ENCODE measurements at places on chromosomes 6 and 20.
A peak's percentile ranks its signal among the peaks of the same experiment; 100 is the strongest.

GRCh38 chr20:19141998-19142397, 70.4 kb upstream of the SLC24A3 start:
- no peak for DNase-seq

DNA sequence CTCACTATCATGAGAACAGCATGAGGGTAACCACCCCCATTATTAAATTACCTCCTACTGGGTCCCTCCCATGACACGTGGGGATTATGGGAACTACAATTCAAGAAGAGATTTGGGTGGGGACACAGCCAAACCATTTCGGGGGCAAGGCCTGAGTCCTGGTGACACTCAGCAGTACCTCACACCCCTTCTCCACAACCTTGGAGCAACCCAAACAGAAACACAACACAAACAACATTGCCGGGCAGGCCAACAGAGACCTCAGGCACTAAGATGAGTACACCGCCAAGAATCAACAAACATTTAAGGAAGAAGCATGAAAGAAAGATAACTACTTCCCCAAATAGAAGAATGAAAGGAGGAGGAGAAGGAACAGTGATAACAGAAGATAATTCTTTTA, 16.9 kb downstream of the MOCS1 start:
- DNase-seq = no peak

- DNase-seq = no peak
Measured at GRCh38 chr6:135813401-135813800, 38.1 kb upstream of the PDE7B start.

DNA sequence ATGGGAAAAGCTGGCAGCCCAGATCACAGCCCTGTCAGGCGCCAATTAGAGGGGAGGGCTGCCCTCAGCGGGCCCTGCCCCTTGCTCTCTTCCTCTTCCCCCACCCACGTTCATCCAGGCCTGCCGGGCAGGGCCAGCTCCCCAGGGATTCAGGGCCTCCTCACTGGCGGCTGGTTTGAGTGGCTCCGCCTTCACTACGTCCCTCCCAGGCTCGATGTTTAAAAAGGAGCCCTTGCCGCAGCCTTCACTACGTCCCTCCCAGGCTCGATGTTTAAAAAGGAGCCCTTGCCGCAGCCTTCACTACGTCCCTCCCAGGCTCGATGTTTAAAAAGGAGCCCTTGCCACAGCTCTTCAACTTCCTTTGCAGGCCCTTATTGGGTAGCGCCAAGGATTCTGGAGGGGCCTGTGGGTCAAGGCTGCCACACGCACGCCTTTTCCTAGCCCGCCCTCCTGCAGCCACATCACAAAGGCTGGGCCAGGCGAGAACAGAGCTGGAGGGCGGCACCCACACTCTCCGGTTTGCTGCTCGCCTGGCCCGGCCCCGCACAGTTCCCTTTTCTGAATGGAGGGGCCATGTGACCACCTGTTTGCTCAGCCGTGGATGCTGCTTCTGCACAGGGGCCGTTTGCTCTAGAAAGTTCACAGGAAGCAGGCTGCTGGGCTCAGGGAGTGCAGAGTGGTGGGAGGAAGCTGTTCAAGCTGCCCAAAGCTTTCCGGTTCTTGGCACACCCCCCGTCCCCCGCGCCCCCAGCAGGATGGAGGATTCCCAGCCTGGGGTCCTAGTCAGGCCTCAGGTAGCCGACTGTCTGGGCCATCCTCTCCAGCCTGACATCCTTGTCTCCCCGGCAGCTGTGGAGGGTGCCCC, 1.6 kb downstream of the SLC17A9 start:
- peak; percentile 82 for DNase-seq

DNA sequence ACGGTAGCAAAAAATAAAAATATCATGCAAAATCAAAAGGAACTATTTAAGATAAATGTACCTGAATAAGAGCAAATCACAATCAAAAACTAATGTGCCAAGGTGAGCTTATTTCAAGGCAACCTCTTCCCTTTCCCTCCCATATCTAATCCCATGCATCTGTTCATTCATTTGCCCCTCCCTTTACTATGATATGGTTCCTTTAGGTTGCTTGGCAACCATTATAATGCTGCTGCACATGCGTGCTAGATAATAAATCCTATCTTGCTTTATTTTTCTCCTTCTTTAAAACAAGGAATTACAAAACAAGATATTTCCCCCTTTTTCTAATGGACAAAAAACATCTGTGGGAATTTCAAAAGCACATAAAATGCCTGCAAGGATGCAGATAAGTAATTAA, 318.2 kb upstream of the POU3F2 start:
- no peak for DNase-seq

DNA sequence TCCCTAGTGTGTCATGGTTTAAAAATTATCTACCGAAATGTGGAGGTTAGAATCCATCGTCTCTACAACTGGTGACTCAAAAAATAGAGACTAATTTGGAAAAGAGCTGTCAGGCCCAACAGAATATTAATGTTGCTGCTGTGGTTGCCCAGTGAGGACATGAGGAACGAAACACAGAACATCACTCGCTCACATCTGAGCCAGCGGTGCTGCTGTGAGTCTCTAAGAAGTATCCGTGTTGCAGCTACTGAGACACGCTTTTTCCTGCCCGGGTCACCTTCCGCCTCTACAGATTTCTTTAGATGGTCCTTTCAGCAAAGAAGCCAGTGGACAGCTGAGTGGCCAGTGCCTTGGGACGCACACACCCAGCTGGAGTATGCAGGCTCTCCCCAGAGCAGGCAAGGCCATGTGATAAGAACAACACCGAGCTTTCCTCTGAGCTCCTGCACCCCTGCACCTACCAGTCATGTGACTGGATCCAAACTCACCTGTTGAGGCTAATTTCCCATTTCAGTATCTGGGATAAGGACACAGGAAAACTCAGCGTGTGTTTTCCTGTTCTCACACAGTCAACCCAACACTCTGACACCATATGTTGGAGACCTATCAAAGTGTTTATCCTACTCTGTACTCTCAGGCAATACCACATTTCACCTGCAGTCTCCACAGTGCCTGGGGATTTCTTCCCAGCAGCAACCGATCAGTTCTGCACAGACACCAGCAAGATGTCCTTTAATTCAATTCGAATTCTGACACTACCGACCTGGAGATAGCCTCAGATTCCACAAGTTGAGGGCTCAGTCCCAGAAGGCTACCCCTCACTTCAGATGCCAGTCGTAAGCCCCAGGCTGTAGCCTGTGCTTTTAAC, 119.0 kb upstream of the RPS6KA2 start:
- no peak for DNase-seq

DNA sequence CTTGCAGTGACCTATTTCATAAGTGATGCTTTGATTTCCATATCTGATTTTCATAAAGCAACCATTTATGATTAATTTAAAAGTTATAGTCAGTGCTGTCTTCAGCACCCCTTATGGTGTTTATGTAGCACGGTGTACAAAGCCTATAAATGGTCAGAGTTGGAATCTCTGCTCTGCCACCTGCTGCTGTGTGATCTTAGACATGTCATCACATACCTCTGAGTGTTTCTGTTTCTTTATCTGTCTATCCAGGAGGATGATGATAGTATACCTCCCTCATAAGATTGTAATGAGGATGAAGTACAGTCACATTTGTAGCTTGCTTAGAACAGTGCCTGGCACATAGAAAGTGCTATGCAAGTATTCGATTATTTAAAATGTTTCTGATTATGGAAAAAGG, 100.5 kb downstream of the SAMD3 start:
- DNase-seq = no peak
